ENCODE measurements at places on chromosomes 16 and 17.

- DNase-seq = no peak
Measured at GRCh38 chr17:38916771-38917170, 8.6 kb upstream of the LASP1NB start.

GRCh38 chr17:78789663-78790181 is 7.6 kb upstream of the CYTH1 start:
- DNase-seq = peak; percentile 73

- no peak for DNase-seq
Measured at GRCh38 chr16:86396422-86396821, 113.9 kb upstream of the FOXF1 start.

DNA sequence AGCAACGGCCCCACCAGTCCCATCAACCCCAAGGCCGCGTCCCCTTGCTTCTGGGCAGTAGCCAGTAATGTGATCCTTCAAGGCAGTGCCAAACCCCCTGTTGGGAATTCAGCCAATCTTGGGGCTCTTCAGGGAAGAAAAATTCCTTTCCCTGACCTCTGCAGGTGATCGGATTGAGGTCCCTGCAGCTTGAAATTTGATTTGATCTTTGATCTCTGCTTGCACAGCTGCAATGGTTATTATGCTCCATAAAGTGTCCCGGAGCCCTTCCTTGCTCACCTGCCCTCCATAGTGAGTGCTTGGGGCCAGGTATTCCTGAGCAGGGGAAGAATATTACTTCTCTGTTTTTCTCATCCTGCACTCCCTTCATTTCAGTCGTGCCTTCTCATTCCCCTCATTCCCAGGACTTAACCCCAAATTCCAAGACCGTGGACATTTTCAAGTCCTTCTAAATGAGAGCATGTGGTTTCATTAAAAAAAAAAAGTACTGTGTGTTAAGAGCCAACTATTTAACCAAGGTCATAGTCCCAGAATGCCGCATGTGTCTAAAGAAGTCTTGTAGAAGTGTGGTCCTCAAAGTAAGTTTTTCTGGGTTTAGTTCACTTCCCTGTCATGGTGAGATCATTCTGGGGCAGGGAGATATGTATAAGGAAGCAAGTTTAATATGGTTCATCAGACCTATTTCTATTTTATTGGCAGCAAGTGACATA is 56.3 kb downstream of the SOX9 start:
- peak; percentile 70 for DNase-seq

DNA sequence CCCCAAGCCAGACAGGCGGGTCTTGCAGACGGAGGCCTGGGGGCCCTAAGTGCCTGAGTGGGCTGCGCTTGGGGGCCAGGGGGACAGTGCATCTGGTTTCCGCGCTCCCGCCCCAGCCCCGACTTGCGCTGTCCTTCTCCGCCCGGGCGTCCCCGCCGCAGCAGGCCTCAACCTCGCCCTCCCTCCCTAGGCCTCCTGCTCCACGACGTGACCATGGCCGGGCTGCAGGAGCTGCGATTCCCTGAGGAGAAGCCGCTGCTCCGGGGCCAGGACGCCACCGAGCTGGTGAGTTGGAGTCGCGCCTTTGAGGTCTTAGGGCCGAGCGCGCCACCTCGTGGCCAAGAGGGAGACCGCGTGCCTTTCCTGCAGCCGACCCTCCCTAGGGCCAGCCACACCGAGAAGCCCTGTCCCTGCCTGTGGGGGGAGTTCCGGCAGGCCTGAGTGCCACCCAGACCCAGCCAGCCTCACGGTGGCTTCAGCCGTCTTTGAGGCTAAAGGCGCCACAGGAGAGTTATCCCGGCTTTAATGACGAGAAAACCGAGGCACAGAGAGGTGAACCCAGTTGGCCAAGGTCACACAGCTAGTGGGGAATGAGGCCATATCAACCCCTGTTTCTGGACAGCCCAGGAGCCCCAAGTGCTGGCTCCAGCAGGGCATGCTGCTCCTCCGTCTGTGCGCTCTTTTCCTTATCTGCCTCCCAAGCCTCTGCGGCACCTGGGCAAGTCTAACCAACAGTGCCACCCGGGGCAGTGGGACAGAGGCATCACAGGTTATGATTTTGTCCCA is 12.2 kb upstream of the NDRG4 start:
- DNase-seq = peak; percentile 54

GRCh38 chr17:79071161-79071740 is 3.4 kb upstream of the ENGASE start:
- no peak for DNase-seq

DNA sequence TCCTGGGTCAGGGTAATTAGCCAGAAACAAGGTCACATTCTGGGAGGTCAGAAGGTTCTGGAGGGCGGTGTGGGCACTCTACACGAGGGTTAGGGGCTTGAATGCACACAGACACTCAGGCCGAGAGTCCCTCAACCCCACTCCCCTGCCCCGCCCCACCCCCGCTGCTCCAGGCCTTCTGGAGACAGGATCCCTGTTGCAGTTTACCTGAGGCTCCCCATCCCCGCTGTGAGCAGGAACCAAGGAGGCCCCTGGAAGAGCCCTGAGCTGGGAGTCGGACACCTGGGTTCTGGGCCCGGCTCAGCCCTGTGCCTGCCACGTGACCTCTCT is 4.4 kb upstream of the ACTG1 start:
- DNase-seq = no peak

GRCh38 chr16:50411034-50411433 is 42.2 kb upstream of the BRD7 start:
- no peak for DNase-seq

DNA sequence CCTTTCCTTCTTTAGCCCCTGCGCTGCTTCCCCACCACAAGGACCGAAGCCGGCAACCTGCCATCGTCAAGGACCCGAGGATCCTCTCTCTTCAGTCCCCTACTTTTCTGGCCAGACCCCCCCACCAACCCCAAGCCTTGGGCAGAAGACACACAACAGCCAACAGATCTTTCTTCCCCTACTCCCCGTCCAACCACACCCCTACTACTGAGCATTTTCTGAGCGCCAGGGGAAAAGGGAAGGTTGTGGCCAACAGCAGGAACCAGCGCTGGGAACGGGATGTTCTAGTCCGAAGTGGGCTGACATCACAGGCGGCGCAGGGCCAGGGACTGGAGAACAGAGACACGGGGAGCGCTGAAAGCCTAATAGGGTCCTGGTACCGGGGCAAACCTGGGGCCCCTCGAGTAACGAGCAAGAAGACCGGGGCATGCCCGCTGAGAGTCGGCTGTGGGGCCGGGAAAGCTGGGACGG is 528 bp downstream of the PER1 start:
- DNase-seq = peak; percentile 34

DNA sequence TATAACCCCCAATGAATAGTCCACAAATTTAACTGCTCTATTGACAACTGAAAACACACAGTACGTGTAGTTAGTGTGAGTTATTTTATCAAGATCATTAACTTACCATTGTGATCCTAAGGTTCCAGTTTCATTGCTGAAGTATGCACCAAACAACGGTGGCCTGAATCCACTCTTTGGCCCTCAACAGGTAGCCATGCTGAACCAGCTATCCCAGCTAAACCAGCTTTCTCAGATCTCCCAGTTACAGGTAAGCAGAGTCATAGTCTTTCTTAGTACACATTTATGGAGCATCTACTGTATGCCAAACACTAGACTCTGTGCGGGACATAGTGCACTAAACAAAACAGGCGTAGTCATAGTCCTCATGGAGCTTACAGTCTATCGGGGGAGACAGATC is 40.3 kb upstream of the SLC5A11 start:
- no peak for DNase-seq

- peak; percentile 4 for DNase-seq
Measured at GRCh38 chr16:14302399-14303181, 231.5 kb downstream of the MRTFB start.

DNA sequence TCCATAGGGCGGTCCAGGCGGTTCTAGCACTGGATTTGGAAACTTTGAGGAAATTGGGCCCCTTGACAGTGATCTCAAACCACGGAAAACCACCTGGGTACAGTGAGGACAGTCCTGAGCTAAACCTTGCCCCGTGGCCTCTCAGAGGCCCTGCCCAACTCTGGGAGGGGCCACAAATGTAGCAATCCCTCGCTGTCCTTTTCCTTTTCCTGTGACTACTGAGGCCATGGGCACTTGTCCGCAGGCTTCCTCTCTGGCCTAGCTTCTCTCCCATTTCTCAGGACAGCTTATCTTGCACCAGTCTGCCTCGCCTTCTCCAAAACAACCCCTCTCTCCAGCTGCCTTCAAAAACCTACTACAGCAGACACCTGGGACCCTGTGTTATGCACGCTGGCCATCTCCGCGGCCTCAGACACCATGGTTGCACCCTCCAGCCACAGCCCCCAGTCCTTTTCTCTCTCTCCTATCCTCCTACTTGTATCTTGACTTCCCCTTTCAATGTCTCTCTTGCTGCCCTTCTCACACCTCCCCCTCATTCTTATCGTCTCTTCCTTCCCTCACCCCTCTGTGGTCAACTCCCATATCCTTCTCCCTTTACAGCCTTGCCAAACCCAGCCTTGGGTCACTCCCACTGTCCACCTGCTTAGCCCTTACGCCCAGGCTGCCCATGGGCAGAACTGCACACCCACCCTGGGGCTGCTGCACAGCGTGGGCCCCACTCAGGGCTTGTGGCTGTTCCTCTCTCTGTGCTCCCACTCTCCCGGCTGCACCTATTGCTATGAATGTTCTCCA is 7.6 kb downstream of the SCPEP1 start:
- DNase-seq = no peak

GRCh38 chr17:50924300-50924699 is 58.1 kb upstream of the TOB1 start:
- DNase-seq = no peak

GRCh38 chr17:2924211-2924610 is 128.0 kb downstream of the RAP1GAP2 start:
- DNase-seq = no peak

DNA sequence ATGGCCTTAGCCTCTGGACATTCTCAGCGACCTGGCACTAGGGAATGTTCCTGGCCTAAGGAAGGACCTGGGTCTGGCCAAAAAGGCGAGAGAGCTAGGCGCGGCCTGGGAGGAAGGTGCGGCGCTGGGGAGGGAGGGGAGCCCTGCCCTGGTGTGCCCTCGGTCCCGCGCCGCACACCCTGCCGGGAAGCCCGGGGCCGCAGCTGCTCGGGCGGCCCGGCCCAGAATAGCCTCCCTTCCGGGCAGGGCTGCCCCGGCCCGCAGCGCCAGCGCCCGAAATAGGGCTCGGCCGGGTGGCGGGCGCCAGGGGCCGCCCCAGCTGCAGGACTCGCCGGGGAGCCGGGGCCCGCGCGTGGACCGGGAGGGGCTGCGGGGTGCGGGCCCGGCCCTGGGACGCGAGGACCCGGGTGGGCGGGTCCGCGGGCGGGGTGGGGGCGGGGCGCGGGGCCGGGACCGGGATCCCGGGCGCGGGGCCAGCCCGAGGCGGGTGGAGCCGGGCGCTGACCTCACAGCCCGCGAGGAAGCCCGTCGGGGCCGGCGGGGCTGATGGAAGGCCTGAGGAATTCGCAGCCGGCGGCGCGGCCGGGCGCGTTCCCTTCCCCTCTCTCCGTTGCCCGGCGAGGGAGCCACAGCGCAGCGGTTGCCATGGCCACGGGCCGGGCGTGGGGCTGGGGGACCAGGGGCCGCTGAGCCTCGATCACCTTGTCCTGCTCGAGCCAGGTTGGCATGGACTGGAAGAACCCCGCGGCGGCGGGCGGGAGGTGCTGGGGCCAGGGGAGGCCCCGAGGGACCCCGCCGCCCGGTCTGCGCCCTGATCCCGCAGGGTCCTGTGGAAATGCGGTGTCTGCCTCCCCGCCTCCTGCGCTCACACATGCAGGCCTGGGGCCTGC is 18.1 kb downstream of the SOCS3 start:
- no peak for DNase-seq

DNA sequence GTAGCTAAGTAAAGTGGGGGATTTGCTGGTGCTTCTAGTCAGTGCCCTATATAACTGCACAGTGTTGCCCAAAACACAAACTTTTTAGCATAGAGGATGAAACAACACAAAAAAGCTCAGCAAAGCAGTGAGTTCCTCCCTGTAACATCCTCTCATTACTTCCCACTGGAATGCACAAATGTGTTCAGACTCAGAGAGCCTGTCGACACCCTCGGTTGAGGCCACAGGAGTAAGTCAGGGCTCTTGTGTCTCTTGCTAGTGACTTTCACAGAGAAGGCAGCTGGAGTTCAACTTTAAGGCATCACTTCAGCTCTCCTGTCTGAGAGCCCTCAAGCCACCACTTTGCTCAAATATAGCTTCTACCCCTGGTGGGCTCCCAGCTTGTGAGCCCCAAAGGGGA is 107.2 kb upstream of the NETO2 start:
- no peak for DNase-seq

DNA sequence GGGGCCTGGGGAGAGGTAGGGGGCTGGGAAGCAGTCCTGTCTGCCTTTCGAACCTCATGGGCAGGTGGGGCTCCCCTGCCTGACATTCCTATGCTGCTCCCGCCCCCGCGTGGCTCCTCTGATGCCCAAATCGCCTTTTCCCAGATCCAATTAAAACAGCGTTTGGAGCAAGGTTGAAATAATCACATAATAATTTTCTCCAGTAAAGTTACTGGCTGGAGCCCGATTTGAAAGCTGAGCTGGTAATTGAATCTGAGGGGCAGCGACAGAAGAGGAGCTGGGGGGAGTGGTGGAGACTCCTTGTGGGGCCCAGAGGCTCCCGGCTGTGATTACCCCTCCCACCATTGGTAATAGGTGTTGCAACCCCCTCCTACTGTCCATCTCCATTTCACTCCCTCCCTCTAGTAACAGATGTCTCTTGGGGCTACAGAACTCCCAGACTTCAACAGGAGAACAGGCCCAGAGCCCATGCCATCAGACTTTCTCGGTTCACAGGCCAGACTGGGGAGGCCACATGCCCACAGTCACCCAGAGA is 38.9 kb upstream of the C1QL1 start:
- no peak for DNase-seq

DNA sequence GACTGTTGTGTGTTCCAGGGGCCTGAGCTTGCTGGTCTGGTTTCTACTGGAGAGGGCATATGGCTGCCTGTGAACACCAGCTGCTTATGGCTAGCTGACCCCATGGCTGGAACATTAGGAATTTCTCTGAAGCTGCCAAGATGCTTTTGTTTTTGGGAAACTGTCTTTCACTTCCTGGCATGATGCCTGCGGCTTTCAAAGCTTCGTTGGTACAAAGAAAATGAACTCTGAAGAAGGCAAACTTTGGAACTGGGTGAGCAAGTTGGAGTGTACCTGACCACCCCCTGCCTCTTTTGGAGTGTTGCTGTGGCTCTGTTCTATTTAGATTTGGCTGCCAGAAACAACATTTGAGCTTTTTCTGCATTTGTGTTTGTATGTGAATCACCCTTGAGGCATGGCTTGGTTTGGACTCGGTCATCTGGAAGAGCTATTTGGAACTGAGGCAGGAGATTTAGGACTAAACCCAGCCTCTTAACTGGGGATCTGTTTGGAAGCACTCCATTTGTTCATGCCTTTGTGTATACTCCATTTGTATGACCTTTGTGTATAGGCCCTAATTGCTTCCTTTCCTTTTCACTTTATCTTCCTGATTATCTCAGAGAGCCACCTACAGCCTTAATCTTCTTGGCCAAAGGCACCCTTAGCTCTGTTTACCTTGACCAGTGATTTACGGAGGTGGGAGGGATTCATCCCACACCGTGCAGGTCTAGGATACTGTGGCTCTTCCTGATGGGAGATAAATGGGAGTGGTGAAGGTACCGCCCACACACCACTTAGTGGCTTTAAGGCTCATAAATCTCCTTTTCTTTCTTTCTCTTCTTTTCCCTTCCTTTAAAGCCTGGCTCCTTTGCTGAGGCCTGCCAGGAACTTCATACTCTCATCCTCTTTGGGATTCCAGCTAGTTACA is 7.3 kb upstream of the CPHXL start:
- no peak for DNase-seq

GRCh38 chr17:45382226-45382625 is 50.4 kb downstream of the ARHGAP27 start:
- no peak for DNase-seq

- DNase-seq = no peak
Measured at GRCh38 chr17:4467287-4467686, 31.4 kb upstream of the SPNS2 start.

- DNase-seq = no peak
Measured at GRCh38 chr17:11668618-11669017, 70.3 kb downstream of the DNAH9 start.
